ENCODE measurements at places on chromosomes 3 and 15.

DNA sequence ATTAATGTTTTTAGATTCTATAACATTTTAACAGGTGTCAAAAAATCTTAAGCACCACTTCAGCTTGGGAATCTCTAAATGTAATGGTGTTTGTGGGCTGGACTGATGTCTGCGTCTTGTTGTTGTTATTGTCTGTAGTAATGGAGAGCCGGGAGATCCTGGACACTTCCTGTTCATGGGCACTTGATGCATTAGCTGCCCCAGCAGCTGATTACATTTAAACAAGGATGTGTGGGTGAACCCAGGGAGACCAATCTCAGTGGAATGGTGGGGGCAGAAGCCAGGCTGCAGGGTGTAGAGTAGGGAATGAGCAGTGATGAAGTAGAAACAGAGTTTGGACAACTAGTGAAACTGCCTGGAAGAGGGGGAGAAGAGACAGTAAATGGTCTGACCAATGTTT lies 7.8 kb downstream of the CCR5AS start:
- DNase-seq: no peak

DNA sequence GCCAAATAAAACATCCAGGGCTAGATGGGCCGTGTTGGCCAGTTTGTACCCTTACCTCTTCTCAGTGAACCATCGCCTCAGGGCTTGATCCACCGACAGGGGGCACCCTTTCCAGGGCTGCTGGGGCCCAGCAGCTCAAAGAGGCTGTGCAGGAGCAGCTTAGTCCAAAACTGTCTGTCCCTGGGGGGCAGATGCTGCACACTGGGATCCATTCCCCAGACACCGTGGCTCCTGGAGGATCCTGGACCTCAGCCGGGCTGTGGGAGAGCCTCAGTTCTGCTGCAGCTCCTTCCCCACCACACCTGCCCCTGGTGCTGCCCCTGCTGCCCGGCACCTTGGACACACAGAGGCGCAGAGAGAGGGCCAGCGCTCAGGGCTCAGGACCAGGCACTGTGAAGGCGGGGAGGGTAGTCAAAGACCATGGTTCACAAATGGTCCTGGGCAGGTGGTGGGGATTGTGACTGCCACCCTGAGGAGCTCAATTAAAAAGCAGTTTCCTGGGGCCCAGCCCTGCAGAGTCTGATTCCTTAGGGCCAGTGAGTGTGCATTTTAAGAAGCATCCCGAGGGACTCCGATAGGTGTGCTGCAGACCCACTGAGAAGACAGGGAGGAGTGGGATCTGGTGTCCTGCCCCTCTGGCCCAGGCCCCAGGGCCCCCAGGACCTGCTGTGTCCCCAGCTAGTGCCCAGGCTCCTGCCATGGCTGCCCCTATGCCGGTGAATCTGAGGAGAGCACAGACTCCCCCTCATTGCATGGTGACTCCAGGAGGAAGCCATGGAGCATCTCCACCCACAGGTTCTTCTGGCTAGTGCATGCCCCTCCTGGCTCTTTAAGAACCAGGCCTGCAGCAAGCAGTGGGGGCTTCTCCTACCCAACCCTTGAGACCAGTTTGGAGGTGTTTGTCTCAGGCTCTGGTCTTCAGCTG lies 86.5 kb upstream of the PRR20G start:
- no peak for DNase-seq

DNA sequence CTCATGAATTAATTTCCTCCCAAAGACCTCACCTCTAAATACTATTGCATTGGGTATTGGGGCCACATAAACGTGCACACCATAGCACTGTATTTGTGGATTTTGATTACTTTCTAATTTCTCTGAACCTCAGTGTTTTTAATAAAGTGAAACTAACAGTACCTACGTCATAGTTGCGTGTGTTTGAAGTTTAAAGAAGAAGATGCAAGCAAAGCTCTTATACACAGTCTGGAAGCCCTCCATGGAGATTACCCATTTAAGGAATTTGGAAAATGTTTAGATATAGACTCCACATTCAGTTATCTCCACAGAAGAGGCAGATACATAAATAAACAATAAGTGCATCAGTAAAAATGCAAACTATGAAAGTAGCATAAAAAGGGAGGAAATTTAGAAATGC lies 581.1 kb upstream of the GBE1 start:
- DNase-seq: no peak

- DNase-seq: no peak
Observed at GRCh38 chr3:129291236-129291886, 12.7 kb downstream of the HMCES start.

- DNase-seq: peak; percentile 16
Observed at GRCh38 chr3:133973249-133973980, 56.3 kb downstream of the SLCO2A1 start.

DNA sequence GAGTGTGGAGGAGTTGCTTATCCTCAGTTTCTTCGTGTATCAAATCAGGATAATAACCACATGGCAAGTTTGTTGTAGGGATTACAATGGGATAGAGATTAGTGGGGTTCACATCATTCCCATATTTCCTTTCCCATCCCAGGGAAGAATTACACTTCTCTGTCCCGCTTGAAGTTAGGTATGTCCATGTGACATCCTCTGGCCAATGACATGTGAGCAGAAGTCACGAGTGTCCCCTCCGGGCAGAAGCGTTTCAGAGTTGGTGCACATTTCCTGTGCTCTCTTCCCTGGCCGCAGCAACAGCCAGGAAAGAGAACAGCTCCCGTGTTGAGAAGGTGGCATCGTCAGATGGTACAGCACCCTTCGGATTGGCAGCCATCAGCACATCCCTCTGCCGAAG lies 36.7 kb upstream of the HES1 start:
- no peak for DNase-seq

DNA sequence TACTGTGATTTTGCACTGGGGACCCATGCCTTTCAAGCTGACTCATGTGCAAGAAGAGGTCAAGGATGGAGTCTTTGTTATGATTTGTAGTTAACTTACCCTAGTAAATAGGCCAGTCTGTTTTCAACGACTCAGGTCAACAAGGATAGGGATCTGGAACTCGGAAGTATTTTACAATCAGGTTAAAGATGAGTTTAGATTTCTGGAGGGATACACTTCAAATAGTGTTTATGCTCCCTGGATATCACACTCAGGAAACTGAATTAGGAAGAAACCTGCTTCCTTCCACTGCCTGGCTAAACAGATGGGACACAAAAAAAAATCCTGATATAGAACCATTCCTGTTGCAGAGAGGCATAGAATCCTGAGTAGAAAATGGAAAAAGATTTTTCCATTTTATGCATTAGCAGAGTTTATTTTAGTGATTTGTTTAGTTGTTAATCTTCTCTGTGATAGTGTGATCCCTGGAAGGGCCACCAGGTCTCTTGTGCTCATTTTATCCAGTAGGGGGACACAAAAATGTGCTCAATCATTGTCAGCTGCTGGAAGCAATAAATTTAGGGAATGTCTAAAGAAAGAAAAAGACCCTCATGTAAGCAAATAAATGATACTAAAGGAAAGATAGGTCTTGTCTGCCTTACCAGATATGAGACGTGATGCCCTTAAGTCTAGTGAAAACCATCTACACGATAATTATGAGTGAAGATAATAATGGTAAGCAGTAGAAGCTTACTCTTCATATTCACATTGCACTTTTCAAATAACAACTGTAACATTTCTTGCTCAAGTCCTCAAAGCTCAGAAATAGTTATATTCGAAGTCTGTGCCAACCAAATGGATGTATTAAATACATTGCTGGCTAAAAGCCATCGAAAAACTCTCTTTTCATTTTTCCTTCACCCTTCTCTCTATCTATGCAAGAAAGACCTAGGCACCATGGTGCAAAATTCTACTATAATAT lies 452.1 kb upstream of the KCNMB2 start:
- no peak for DNase-seq

DNA sequence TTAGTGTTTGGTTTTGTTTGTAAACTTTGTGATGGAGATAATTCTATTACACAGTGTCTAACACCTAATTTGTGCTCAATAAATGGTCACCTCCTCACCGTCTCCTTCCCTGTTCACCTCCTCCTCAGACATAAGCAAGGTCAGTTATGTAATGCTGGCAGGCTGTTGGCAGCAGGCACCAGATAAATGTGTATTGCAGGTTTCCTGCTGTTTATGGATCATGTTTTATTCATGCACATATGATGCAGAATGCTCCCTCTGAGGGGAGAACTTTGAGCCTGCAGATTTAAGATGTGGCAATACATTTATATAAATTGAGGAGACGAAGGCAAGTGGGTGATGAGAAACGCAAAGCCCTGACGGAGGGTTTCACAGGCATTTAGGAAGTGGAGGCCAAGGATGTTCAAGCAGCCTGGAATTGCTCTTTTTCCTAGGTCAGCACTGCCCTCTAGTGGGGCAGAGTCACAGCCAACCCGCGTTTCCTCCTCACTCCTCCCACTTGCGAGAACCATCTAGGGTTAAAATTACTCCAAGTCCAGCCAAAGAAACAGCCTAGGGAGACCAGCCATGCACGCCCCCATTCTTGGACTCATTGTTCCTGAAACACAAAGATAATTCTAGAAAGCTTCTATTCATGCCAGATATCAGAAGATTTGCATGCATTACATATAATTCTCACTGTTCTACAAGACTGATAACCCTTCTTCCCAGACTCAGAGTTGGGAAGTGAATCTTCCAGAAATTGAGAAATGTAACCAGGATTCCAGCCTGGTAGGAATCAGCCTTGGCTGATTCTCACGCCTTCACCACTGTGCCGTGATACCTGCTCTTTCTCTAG lies 228.7 kb downstream of the SLCO3A1 start:
- peak; percentile 60 for DNase-seq

DNA sequence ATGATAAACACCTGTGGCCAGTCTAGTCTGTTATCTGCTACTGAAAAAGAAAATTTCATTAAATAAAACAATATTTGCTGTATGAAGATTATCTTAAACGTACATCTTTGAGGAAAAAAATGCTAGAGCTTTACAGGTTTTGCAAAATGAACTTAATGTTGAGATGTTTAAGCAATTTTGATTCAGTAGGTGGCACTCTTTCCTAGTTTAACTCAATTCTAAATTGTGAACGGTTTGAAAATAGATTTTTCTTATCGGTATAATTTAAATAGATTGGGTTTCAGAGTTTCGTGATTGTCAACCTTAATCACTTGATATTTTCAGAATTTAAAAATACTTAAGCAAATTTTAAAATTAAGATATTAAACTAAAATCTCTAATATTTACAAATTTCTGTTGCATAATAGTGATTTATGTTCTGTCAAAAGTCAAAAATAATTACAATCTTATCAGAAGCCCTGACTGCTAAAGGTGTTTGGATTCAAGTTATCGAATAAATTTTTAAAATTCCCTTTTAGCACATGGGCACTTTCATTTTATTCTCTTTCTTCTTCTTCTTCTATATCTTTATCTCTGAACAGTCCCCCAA lies 7.0 kb upstream of the RNF111 start:
- DNase-seq: no peak

- no peak for DNase-seq
Observed at GRCh38 chr15:64697911-64698369, 77.4 kb downstream of the RBPMS2 start.

DNA sequence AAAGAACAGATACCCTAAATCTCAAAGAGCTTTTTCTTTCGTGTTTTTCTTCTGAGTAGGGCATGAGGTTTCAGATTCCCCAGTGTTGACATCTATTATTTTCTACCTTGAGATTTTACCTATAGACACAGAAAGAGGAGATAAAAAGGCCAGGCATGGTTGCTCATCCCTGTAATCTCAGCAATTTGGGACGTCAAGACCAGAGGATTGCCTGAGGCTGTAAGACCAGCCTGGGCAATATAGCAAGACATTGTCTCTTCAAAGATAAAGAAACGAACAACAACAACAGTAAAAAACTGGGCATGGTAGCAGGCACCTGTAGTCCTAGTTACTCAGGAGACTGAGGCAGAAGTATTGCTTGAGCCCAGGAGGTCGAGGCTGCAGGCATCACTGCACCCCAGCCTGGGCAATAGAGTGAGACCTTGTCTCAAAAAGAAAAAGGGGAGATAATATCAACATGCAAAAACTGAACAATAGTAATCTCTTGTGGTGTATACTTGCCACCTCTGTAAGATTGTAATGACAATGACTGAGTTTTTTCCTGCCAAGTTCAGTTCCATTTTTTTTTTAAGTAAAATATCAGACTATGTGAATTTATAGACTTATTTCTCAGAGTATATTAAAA lies 71.3 kb downstream of the MBNL1 start:
- no peak for DNase-seq

DNA sequence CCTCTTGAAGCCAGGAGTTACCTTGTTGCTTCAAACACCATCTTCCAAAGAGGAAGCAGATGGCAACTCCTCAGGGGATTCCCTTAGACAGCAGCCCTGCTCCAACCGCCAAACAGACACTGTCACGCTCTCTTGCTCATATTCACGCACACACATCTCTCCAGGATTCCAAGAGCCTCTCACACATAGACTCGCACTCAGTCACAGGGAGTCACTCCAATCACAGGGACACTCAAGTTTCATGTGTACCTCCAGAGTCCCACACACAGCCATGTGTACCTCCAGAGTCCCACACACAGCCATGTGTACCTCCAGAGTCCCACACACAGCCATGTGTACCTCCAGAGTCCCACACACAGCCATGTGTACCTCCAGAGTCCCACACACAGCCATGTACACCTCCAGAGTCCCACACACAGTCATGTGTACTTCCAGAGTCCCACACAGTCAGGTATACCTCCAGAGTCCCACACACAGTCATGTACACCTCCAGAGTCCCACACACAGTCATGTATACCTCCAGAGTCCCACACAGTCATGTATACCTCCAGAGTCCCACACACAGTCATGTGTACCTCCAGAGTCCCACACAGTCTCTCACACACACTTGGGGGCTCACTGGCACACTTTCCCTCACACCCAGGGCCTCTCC lies 6.1 kb downstream of the VWA5B2 start:
- no peak for DNase-seq

DNA sequence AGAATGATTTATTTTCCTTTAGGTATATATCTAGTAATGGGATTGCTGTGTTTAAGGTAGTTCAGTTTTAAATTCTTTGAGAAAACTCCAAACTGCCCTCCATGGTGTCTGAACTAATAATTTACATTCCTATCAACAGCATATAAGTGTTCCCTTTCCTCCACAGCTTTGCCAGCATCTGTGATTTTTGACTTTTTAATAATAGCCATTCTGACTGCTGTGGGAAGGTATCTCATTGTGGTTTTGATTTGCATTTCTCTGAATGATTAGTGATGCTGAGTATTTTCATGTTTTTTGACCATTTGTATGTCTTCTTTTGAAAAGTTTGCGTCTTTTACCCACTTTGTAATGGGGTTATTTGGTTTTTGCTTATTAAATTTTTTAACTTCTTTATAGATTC lies 571.6 kb upstream of the CCDC54 start:
- no peak for DNase-seq

Measured in T1000 (cell line).